Upper lobe of right lung (tissue), 1 donor: ENCODE measurements at places on chromosomes 16 and 17.
A peak's percentile ranks its signal among the peaks of the same experiment; 100 is the strongest.

- DNase-seq = peak; percentile 83
Measured at GRCh38 chr17:29565643-29566472, 979 bp downstream of the ABHD15 start.

DNA sequence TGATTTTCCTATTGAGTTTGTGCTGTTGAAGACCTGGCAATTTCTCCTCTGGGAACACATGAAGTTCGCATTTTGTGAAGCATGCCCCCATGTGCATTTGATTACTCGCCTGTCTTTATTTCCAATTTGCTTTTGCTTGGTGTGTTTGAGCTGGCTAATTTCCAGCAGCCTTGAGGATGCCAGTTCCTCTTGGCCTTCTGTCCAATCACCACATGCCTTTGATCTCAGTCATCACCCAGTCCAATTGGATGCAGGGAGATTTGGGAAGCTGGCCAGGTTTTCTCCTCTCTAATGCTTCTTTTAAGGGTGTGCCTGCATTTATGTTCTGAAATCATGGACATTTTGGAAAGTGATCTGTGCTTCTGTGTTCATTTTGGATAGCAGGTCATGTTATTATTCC is 3.8 kb upstream of the TMEM100 start:
- DNase-seq = no peak

GRCh38 chr16:56199164-56199563 is 7.9 kb downstream of the GNAO1 start:
- DNase-seq = no peak

DNA sequence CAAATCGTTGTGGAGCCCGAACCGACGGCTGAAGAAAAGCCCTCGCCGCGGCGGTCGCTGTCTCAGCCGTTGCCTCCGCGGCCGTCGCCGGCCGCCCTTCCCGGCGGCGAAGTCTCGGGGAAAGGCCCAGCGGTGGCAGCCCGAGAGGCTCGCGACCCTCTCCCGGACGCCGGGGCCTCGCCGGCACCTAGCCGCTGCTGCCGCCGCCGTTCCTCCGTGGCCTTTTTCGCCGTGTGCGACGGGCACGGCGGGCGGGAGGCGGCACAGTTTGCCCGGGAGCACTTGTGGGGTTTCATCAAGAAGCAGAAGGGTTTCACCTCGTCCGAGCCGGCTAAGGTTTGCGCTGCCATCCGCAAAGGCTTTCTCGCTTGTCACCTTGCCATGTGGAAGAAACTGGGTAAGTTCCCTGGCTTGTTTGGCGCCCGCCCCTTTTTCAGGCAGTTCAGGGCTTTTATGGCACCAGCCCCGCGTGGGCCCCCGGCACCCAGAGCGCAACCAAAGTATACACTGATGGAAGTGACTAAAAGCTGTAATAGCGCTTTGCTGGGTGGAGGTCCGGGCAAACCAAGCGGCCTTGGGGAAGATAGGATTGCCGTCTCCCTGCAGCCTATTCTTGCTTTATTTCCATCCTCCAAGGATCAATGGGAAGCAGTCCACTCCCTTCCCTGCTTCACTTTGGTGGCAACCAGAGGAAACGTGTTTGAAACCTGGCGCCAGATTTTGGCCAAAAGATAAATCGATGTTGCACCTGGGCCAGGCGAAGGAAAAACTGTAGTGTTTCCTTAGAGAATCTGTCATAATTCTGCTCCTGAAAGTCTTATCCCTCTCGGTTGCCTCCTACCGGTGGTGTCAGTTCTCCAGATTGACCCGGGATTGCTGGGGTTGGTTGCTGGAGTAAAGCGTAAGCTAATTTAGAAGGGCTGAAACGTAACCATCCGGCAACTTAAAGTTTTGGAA is 775 bp downstream of the PPM1D start:
- DNase-seq = peak; percentile 71

- peak; percentile 63 for DNase-seq
Measured at GRCh38 chr16:81553080-81553813, 108.6 kb downstream of the CMIP start.

GRCh38 chr17:62653002-62653825 is 25.7 kb downstream of the MRC2 start:
- DNase-seq = peak; percentile 90

- peak; percentile 48 for DNase-seq
Measured at GRCh38 chr17:79619636-79620206, 8.9 kb upstream of the RBFOX3 start.

DNA sequence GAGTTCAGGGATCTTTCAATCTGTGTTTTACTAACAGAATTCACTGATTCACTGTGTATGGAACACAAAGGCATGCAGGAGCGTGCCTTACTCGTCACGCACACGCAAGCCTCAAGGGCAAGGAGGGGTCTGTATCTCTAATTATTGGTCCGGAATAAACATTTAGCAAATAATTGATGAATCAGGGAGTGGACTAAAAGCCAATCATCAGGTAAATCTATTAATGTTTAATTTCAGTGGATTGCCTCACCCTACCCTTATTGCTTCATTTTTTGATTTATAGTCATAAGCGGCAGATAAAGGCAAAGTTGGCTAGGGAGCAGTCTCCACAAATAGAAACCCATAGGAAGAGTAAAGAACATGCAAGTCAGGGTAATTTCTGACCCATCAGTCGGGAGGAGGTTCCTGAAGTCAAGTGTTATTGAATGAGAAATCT is 7.4 kb upstream of the HSD17B2 start:
- no peak for DNase-seq

- no peak for DNase-seq
Measured at GRCh38 chr16:71610447-71610846, 15.5 kb upstream of the MARVELD3 start.

- no peak for DNase-seq
Measured at GRCh38 chr16:81148277-81148676, 52.1 kb upstream of the GCSH start.

DNA sequence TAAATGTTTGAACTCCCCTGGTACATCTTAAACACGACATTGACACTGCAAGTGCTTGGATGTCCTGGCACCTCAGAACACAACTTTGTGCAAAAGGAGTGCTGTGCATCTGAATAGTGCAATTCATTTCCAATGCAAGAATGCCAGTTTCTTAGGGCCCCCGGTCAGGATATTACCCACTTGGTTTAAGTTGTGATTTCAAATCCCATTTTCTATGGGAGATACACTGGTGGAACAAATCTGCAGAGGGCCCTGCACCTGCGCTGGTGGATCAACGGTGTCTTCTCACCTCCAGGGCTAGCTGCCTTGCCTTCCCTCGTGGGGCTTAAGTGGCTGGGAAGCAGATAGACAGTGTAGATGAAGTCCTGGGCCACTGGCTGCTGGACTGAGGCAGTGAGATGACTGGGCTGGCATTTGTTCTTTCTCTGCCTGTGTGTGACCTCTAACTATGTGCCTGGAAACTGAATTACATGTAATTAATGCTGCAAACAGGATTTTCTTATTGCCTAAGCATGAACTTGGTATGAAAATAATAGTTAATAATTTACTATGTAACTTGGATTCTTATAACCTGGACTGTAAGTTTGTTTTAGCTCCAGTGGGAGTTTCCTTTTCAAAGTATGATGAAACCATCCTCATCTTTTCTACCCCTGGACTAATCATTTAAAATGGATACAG is 20.9 kb downstream of the HAPSTR1 start:
- DNase-seq = no peak

DNA sequence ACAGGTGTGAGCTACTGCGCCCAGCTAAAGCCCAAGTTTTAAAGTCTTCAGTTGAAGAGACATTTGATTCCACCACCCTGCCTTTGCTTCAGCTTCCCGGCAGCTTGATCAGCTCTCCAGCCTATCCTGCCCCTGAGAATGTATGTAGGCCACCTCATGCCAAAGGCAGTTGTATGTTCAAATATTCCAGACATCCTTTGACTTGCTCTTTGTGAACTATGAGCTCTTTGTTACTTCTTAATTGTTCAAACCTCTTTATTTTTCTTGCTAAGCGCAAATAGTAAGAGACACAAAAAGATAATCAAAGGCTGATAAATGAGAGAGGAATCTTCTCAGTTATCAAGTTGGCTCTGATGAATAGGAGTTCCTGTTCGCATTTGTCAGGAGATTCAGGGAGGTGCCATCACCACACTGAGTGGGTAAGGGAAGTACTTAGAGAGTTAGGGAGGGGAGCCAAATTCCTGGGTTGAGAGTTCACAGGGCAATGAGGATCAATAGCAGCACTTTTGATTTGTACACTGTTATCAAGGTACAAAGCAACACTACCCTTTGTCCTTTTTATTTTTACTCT is 32.0 kb upstream of the SUPT4H1 start:
- no peak for DNase-seq

GRCh38 chr17:18258356-18259038 is at the start of gene FLII:
Gene FLII (minus strand): TSS chr17:18258738. CDS start chr17:18258690, 48 bp downstream.
- no peak for DNase-seq

DNA sequence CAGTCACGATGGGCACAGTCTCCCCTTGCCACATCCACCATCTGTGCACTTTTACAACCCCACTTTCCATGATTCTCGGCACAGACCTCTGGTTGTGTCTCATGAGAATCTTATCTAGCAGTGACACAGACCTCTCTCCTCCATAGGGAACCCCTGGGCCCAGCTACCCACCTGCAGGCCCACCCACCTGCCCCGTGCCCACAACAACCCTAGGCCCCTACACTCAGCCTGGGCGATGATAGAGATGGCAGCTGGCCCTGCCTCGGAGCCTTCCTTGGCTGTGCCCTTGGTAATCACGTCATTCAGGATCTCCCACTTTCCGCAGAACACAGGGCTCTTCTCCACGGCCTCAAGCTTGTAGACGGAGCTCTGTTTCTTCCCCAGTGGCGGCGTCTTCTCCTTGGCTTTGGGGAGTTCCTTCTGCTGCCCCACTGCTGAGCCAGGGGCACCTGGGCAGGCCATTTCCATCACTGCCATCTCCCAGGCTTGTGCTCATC is 26.5 kb downstream of the MAP3K14 start:
- no peak for DNase-seq

- DNase-seq = no peak
Measured at GRCh38 chr16:77213542-77214106, 14.4 kb downstream of the SYCE1L start.
